NCI-H187 (cell line): ENCODE measurements at places on chromosomes 16 and 17.

- no peak for DNase-seq
Measured at GRCh38 chr16:4703906-4704305, 10.5 kb downstream of the NUDT16L1 start.

- DNase-seq = peak; percentile 51
Measured at GRCh38 chr17:6279659-6280058, 155.3 kb downstream of the AIPL1 start.

DNA sequence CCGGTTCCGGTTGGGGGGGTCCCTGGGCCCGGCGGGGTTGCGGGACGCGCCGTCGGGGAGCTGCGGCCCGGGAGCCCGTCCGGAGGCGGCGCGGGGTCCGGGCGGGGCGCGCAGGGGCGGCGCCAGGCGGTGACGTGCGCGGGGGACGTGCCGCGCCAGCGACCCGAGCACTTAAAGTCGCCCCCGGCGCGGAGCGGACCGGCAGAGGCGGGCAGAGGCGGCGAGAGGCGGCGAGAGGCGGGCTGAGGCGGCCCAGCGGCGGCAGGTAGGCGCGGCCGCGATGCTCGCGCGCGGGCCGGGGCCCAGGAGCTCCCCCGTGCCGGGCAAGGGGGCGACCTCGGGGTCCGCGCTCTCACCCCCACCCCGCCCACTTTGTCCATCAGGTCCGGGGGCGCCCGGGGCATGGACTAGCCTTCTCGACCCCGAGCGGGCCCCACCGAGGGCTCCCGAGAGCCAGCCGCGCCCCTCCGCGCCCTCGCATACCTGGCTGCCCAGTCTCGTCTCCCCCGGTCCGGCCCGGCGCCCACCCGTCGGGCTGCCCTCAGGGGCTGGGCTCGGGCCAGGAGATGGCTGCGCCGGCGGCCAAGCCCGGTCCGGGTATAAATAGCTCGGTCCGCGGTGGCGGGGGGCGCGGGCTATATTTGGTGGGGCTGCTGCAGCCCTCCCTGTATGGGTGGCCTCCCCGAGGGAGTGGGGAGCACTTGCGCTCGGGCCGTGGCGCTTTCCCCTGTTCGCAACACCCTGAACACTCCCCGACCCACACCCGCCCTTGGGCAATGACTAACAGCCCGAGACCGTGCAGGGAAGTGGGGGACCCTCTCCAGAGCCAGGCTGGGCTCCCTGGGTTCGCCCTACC is at the start of gene SLC16A3:
TSS of gene SLC16A3 (plus strand) at position 201 of the 856 bp plus-strand sequence. CDS start 6,967 bp downstream, outside the sequence.
- DNase-seq = no peak

DNA sequence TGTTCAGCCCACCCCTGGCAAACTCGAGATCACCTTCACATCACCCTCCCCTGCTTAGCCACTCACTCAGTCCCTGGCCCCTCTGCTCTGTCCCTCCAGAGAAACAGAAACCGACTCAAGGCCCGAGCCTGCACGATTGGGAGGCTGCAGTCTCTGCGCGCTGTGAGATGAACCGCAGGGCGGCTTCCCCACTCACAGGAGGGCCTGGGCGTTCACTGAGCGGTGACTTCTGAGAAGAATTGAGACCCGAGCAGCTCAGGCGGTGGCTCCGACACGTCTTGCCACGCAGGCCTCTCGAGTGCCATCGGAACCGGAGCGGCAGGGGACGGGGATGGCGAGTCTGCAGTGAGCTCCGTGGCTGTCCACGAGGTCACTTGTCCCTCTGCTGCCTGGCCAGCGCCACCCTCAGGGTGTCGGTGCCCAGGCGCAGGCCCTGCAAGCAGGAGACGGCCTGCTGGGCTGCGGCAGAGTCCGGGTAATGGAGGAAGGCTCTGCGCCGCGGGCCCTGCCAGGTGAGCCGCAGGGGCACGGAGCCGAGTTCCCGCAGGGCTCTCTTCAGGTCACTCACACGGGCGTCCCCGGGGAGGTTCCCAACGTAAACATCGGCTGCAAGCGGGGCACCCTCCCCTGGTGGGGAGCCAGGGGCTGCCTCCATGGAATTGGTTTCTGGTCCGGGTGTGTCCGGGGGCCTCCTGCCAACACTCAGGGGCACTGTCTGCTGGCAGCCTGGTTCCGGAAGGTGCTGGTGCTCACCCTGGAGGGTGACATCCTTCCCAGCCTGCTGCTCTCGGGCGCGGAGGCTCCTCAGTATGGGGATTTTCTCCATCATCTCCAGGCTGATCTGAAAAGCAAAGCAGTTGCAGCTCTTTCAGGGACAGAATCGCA is 21.6 kb downstream of the FOXF1 start:
- DNase-seq = no peak

DNA sequence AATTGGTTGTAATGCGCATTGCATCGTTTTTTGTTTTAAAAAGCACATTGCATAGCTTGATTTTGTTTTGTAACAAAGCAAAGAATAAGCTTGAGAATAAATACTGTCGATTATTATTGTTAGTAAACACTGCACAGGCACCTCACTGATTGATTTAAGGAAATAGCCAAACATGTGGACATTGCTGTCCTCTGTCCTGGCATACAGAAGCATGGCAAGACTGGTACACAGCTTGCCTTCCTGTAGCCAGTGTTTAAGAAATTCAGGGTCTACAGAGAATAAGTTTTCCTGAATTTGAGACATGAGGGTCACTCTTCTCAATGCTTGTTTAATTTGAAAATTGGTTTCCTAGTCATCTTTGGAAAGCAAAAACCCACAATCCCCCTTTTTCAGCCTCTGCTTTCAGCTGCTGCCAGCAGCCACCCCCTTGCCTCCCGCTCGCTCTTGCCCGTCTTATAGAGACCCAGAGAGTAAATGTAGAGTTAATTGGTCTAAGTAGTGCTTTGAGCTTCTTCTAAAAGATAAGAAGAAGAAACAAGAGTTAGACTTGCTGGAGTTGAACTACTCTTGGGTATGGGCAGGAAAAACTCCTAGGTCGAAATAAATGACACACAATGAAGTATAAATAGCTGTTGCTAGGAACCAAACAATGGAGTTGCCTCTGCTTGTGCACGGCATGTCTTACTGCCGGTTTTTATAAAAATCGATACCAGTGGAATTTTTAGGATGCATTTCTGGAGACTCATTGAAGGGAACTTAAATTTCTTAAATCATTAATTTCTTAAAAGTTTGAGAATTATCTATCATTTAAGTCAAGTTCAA is 116.6 kb downstream of the MRTFB start:
- DNase-seq = no peak

GRCh38 chr17:32931686-32932085 is 3.7 kb downstream of the TMEM98 start:
- no peak for DNase-seq

DNA sequence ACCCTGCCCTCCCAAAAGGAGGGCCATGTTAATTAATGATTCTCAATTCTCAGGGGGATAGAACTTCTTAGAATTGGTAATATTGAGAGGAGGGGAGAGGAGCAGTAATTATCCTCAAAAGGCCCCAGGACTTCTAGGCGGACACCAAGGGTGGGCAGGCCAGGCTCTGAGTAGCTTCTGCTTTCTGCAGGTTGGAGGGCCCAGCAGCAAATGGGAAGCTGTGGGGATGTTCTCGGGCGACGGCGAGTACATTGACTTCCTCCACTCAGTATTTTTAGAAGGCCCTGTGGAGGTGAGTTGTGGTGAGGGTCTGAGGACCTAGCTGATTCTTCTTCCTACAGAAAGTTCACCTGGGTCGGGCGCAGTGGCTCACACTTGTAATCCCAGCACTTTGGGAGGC is 57.5 kb downstream of the DNAH2 start:
- DNase-seq = no peak

DNA sequence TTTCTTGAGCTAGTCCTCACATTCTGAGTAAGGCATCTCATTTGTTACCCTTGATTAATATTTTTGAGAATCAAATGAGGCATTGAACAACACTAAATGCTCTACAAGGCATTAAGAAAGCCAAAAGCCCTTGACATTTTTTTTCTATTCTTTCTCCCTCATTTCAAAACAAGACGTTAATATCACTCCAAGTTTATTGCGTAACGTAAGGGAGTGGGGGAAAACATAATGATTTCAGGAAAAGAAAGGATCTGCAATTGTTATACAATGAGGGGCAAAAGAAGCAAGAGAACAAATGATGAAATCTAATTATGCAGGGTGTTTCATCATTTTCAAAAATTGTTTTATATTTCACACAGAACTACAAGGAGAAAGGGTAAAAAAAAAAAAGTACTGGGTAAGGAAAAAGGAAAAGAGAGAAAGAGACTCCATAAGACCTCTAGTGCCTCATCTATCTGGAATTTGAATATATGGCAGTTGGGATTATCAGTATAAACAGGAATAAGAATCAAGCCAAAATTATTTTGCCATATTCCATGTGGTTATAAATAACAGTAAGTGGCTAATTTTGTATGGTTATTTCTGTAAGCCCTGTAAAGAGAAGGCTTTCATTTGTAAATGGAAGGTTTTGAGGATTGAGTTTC is 163.0 kb downstream of the ABCA8 start:
- no peak for DNase-seq

DNA sequence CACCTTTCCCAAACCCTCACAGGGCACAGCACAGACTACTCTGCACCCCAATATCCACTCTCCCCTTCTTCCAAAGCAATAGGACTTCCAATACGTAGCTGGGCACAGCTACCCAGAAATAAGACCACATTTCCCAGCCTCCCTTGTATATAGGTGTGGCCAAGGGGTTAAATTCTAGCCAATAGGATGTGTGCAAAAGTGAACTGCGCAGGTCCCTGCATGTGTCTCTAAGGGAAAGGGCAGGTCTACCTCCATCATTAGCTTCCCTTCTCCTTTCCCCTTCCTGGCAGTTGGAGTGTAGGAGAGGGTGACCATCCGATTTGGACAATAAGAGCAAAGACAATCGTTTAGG is 25.5 kb upstream of the SNN start:
- DNase-seq = no peak

DNA sequence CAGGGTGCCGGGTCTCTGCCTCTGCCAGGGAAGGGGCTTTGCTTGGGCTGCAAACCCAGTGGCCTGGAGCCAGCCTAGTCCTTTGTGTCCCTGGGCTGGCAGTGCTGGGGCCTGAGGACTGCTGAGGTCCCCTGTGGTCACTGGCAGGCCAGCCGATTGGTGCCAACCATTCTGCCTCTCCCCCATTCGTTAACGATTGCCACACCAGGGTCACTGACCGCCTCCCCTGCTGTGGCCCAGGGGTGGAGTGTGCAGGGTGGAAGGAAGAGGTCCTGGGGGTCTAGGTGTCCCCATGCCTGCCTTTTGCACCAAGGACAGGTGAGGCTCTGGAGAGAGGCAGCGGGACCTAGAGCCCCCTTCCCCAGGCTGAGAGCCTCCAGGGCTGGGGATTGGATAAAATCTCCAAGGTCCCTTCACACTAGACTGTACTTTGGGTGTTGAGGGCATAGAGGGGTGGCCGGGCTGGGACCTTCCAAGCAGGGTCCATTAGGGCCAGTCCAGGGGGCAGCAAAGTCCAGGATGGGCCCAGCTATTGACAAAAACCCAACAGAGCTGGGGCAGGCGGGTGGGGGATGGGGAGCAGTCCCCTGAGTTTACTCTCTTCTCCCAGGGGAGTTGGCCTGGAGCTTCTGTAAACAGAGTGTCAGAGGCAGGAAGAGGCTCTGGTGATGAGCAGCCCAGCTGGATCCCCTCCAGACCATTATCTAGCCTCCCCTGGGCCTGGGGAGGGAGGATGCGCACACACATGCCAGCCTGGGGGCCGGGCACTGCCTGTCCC is 1.1 kb downstream of the VASN start:
- DNase-seq = no peak

DNA sequence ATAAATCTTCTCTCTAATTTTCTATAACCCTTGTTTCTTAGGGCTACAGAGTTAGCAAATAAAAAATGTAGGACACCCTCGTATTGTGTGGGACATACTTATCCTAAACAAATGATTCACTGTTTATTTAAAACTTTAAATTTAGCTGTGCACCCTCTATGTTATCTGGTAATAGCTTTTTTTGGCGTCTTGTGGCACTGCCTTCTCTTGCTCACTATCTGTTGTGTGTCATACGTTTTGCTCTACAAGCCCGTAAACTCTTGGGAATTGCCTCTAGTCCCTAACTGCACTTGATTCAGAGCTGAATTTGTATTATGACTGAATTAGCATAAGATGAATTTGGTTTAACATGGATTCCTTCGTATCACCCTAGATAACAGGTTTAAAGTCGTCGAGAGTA is 144.3 kb upstream of the MYOCD start:
- DNase-seq = no peak
